ENCODE measurements at places on chromosomes 3 and 15.
A peak's percentile ranks its signal among the peaks of the same experiment; 100 is the strongest.

DNA sequence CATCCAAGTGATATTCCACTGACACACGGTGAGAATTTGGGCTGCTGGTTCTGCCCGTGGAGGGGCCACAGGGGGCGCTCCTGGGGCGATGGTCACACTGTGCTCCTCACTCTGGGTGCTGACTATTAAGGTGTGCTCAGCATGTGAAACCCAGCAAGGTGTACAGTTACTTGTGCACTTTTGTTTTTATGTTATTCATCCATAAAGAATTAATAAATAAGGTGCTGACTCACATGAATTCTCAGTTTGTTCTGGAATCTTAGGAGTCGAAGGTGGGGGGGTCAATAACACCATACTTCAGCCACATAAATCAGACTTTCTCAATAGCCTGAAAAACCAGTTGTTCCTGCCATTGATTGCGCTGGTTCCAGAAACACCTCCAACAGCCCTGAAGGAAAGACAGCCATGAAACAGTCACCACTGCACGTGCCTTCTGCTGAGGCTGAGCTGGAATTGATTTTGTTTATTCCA lies 53.5 kb upstream of the SPATA12 start:
- DNase-seq, result no peak

- DNase-seq, result no peak
These were observed 35.1 kb downstream of the IGSF10 start for GRCh38 chr3:151425627-151426340.

DNA sequence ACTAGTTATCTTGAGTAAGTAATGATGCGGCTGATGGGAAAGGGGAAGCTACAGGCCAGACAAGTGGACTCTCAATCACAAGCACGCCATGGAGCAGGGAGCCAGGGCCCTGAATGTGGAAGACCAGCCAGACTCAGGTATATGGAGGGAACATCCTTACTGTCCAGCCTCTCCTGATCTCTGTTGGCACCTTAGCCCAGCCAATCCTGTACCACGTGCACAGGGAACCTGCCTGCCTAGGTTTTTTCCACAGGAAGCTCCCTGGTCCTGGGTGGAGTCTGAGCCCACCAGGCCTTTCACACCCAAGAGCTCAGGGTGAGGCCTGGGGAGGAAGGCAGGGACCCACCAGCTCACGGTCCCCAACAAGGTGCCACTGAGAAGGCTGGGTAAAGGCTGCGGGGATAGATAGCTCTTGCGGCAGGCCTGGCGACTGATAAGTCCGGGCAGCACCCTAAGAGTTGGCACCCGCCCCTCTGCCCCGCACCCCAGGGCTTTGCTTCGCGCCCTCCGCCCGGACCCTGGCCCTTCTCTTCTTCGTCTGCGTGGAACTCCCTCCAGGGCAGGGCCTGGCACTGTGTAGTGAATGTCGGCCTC lies 933 bp upstream of the APEH start:
- no peak for DNase-seq

DNA sequence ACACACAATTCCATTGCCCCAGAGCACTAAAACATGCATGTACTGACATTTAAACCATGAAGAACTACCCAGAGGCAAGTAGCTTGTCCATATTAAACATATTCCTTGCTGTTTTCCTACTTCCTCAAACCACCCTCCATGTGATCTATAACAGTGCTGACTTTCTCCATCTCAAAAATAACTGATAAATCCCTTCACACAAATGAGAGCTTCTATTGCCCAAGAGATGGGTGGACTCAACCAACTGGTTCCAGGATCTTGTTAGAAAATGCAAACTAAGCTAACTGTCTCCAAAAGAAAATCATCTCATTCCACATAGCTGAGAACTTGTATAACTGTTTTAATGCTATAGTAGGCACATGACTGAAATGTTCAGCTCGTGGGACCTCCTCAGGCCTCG lies 29.6 kb downstream of the DCLK3 start:
- DNase-seq, result no peak

GRCh38 chr3:39329493-39329892 lies at the start of gene CCR8:
Gene CCR8, plus strand, starts transcription at chr3:39329709. Its CDS starts 2,623 bp downstream, at chr3:39332332.
- no peak for DNase-seq

- DNase-seq, result no peak
These were observed 29.0 kb downstream of the IFT122 start for GRCh38 chr3:129469026-129469425.

- no peak for DNase-seq
These were observed 500.6 kb upstream of the MCTP2 start for GRCh38 chr15:93730724-93731123.

DNA sequence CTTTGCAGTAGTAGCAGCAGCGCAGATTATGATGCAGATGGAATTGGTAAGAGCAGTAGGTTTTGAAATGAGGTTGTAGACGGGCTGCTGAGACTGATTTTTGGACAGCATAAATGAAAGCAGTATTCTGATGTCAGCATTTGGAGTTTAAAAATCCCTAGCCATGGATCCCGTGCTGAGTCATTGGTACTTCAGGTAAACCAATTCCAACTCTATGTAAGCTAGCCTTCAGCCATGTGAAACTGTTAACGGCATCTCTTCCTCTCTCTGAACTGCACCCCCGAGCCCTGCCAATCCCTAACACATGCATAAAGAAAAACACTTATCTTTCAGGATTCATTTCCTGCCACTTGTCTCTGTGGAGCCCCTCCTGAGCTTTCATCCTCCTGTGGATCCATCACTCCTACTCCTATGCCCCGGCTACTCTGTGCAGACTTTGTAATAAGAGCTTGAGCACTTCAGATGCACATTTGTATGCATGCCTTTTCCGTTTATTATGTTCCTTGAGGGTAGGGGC lies 119.0 kb downstream of the AKAP13 start:
- DNase-seq, result no peak

GRCh38 chr3:38268087-38268486 lies 2.5 kb downstream of the SLC22A13 start:
- DNase-seq, result no peak

- DNase-seq, result no peak
These were observed 198.7 kb downstream of the NTRK3 start for GRCh38 chr15:88057836-88058235.

DNA sequence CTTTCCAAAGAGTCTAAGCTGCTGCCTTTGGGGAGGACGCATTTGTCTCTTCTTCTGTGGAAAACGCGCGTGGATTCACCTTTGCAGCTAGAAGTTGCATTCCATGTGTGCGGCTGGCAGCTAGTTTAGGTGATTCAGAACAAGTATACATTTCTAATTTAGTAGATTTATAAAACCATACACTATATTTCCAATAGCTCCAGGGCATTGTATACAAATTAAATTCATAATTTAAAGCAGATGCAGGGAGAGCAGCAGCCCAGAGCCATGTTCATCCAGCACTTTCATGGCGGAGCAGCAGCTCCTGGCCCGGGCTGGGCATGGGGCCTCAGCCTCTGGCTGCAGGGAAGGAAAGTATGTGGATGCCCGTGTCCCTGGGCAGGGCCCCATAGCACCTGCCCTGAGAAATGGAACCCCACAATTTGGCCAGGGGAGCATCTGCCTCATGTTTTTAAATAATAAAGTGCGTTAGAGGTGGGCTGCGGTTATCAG lies 42.8 kb upstream of the SEC22A start:
- DNase-seq, result no peak

DNA sequence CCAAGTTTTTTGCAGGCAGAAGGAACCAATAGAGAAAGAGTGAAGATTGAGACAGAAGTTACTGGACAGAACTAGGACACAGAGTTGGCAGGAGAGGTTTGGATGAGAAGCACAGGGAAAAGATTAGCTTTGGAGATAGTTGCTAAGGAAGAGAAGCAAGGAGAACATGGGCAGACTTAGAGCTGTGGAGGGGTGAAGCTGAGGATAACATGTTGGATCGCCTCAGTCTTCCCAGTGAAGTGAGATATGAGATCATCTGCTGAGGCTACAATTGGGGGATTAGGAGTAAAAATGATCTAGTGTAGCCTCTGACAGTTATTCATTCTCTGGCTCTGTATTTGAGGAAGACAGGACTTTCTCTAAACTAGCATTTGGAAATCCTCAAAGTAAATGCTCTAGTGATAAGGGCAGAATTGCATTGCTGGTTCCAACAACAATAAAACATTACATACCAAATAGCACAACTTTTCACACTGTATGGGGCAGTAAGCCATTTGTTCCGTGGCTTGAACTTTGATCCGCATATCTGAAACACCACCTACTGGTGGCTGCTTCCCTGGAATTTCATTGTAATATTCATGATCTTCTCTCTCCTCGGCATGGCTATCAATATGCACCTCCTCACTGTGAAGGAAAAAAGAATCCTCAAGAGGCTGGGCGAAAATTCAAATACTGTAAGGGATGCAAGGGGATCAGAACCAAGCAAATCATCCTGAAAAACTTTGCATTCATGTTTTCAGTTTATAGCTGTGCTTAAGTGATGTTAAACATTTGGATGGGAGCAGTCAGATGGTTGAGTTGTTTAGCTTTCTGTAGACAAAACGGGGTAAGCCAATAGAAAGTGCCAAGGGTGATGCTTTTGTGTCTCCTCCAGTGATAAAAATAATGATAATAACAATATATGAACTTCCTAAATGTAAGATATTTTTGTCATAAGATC lies 22.2 kb upstream of the EID1 start:
- no peak for DNase-seq

- no peak for DNase-seq
These were observed 435 bp downstream of the RAB27A start for GRCh38 chr15:55289011-55289745.

DNA sequence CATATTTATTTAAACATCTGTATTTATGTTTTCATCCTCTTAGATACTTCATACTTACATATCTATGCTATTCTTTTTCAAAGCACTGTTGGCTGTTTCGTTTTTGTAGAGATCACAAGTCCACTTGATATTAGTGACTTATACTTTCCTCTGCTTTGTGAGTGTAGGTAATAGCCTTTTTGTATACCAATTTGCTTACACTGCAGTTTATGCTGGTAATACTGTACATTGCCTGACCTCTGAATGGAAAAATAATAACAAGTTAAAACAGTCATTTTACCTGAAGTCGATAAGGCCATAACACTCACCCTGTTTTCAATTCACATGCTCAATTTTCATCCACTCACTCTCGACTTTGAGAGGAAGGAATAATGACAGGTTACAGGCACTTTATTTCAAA lies 89.9 kb upstream of the NANOGP8 start:
- no peak for DNase-seq

- no peak for DNase-seq
These were observed 21.0 kb upstream of the ALDH1A2 start for GRCh38 chr15:58086491-58086890.

DNA sequence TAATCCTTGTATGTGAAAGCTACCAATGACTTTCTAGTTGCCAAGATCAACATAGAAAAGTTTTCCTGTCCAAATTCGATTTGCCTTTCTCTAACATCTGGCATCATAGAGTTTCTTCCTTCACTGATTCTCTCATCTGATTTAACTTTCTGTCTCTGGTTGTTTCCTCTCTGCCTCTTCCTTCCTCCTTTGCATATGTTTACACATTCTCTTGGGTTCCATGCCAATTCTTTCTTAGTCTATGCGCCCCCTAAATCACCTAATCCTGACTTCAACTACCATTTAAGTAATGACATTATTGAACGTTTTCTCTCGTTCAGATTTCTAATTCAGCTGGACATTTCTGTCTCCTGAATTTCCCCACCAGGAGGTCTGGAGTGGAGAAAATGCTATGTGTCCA lies 561.9 kb upstream of the TGFBR2 start:
- DNase-seq, result no peak

DNA sequence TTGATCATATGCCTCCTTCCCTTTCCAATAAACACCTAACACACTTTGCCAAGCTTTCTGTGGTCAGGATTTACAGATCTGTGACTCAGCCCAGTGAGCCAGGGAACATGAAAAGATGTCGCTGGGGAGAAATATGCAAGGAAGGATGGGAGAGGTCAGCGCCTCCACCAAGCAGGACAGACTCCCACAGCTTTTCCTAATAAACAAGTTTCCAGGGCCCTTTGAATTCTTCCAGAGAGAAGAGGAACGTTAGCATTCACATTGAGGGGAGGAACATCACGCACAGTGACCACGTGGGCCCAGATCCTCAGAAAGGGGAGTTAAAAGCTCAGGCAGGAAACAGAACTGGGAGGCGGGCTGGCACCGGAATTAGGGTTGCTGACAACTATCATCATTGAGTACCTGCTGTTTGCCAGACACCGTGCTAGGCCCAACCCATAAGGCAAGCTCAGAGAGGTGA lies 33.3 kb upstream of the MRPS22 start:
- peak; percentile 72 for DNase-seq

- no peak for DNase-seq
These were observed 70.5 kb upstream of the BOC start for GRCh38 chr3:113140876-113141275.

GRCh38 chr3:124846189-124846588 lies 41.0 kb downstream of the ITGB5 start:
- DNase-seq, result no peak

GRCh38 chr15:40425681-40426080 lies 15.1 kb upstream of the BAHD1 start:
- DNase-seq, result no peak

DNA sequence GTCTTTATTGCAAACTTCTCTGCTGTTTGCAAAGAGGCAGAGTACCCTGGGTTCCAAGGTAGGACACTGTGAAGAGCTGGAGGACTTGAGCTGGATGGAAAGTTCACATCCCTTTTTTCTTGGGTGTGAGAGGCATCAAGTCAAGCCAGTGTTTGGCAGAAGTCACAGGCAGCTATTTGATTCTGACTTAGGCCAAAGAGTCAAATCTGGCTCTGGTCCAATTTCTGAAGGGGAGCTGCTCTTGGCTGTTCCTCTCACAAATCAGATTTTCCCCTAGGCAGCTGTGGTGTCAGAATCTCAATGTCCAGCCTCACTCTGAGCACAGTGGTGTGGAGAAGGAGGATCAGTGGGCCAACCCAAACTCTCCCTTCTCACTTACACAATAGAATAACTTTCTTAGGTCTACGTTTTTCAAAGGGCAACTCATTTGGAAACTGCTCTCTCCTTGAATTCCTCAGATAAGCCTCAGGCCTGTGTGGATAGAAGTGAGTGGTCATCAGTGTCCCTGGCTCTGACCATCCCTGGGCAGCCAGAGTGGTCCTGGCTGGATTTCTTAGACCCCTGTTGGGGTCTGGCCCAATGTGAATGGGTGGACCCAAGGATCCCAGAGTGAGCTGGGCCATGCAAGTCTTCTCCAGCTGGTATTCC lies 18.2 kb upstream of the AMOTL2 start:
- DNase-seq, result no peak
